ENCODE measurements at places on chromosomes 2 and 18. TPM values are rescaled to one million over a fixed set of nuclear protein-coding genes. Genes with fewer than 3 reads are reported as not detected.

Gene PROKR1
- not detected for total RNA-seq

Gene LRATD1
- total RNA-seq, result 0.08 TPM

Gene TM4SF20
- total RNA-seq, result not detected

Gene OTOS
- total RNA-seq, result not detected

Gene METTL4
- total RNA-seq, result 5.8 TPM

Gene CHST9
- 0.05 TPM for total RNA-seq

Gene UGT1A7
- total RNA-seq, result not detected

Data from A375 (cell line).